ENCODE measurements at places on chromosomes 7 and 10.

DNA sequence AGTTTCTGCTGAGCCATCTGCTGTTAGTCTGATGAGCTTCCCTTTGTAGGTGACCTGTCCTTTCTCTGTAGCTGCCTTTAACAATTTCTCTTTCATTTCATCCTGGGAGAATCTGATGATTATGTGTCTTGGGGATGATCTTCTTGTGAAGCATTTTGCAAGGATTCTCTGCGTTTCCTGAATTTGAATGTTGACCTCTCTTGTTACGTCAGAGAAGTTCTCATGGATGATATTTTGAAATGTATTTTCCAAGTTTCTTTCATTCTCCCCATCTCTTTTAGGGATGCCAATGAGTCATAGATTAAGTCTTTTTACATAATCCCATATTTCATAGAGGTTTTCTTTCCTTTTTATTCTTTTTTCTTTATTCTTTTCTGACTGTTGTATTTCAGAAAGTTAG lies 184.2 kb upstream of the BET1 start:
- no peak for DNase-seq

GRCh38 chr10:61135276-61135721 lies 191.3 kb upstream of the RHOBTB1 start:
- DNase-seq = no peak

- DNase-seq = no peak
These were observed 123.9 kb upstream of the MGMT start for GRCh38 chr10:129343141-129343540.

DNA sequence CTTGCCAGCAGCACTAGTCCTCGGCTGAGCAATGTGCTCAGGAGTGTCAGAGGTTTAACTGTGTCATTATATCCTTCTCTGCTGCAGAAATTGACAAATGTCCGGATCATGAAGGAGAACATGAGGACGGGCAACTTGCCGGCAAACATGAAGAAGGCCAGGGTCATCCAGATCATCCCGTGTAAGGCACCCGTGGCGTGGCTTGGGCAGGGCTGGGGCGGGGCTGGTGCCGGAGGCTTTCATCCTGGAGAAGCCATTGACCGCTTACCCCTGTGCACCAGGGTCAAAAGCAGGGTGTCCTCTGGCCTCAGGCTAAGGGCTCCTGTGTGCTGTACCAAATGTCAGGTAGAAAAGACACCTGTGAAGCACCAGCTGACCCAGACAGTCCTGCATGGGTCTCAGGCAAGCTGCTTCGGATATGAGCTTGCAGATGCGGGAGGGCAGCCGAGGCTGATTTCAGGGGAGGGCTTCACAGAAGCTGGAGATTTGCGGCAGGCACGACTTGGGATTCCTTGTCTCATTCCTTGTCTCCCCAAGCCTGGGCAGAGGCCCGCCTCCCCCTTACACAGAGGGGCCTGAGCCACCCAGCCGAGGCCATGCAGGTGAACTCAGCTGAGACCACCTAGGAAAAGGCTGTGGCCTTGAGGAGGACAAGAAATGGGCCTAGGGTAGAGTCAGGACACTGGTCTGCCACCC lies 55.4 kb downstream of the MKI67 start:
- no peak for DNase-seq

DNA sequence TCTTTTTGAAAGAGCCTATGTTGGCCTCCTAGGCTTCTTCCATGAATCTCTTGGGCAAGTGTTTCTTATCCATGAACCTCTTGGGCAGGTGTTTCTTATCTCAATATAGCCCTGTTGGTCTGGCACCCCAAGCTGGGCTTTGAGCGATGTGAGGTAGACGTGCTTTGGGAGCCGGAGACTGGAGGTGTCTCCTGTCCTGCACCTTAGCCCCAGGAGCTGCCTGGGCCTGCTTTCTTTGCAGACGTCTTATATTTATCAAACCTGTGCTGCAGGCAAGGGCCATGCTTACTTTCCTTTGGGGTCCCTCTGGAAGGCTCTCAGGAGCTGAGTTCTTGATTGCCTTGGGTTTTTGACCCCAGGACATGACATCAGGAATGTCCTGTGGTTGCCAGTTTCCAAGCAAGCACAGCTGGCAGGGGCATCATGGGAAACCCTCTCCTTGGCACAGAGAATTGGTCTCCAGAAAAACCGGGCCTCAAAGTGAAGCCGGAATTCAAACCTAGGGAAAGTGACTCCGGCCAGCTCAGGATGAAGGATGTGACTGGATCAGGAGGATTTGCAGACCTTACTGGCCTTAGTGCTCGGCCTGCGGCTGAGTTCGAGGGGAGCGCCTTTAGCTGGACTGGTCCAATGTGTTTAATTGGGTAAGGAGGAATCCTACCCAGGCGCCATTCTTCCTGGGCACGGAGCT lies 2.8 kb downstream of the JAKMIP3 start:
- DNase-seq = no peak

DNA sequence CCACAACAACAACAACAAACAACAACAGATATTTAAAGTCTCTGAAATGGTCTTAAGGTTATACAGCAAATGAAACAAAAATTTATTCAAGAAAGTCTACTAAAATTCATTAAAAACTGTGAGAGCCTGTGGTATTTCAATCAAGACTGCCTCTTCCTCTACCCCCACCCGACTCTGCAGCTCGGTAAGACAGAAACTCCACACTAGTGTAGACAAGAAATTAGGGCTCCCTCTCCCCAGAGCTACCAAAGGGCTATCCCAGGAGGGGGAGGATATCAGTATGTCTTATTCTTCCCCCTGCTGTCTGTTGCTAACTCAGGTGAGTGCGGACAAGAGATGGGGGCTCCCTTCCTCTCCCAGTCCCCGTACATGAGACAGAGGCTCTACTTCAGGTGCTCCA lies 71.0 kb upstream of the TMEM140 start:
- no peak for DNase-seq

DNA sequence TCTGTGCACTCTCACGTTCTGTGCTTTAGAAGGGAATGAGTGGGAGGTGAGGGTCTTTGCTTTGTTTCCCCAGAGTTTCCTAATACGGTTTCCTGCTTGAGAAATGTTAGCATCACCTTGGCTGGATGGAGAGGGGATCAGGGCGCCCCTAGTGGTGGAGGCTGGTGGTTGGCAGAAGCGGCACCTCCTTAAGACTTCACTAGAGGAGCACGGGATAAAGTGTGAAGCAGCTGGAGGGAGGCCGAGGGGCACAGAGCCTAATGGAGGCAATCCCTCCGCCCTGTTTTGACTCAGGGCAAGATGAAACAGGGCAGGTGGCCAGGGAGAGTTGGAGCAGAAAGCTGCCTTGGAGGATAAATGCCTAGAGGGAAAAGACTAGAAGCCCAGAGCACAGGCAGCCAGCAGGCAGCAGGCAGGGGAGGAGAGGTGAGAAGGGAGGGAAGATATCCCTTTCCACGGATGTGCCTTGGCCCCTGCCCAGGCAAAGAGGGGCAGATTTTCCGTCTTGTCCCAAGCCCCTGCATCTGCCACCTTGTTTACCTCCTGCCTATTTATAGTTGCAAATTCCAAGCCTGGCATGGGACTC lies 56.0 kb upstream of the BTRC start:
- no peak for DNase-seq

GRCh38 chr10:1966712-1967376 lies 229.5 kb upstream of the ADARB2 start:
- DNase-seq = no peak

DNA sequence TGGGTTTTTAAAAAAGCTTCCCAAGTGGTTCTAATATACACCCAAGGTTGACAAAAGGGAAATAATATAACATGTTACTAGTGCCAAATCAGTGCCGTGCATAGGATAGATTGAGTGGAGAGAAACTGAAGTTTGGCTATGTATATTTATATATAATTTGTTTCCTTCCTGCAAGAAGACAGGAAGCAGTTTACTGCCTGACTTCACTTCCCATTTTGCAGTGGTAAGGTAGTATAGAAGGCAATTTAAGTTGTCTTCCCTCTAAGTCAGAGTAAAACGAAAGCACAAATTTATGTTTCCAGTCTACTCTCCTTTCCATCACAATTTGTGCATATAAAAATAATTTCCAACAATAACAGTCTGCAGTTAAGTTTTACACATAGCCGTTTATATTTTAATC lies 3.4 kb upstream of the HYCC1 start:
- DNase-seq = no peak

GRCh38 chr7:27961255-27961654 lies 219.3 kb downstream of the JAZF1 start:
- DNase-seq = no peak

Measured in amygdala (tissue), 56 donors.